ENCODE measurements at places on chromosomes 5 and 9. TPM values are rescaled to one million over a fixed set of nuclear protein-coding genes. Genes with fewer than 3 reads are reported as not detected.

Gene ACOT12
- total RNA-seq, result not detected

Gene FBP1
- total RNA-seq, result not detected

Gene OR1N2
- not detected for total RNA-seq

Gene PIP5K1B
- not detected for total RNA-seq

Gene C1QTNF3
- 0.18 TPM for total RNA-seq

Gene EMB
- total RNA-seq, result 5.4 TPM

Gene NUTM2F
- not detected for total RNA-seq

All from A549 treated with AZD2906 at 1 μM for 4 hours (cell line).